ENCODE measurements at places on chromosomes 2 and 18.

DNA sequence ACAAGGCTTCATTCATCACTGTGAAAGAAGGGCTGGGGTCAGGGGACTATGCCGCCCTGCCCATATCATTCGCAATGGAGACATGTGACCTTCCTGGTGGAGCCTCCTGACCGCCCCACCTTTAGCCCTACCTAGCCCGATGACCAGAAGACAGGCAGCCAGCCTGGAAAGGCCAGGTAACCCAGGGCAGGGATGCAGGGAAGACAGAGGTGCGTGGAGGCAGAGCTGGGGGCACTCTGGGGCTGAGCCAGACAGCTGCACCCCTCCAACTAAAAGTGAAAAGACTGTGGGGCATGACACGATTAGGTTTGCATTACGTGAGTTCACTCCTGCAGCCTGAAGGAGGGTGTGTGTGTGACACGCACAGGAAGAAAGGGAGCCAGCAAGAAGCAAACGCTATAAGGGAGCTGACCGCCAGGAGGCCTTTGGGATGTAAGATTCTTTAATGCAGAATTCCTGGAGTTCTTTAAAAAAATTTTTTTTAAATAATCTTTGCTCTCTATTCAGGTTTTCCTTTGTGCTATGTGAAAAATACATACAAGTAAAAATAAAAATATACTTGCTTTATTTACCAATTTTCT lies 3.7 kb upstream of the HES6 start:
- no peak for DNase-seq

GRCh38 chr18:58187674-58188073 lies 143.6 kb downstream of the NEDD4L start:
- no peak for DNase-seq

- DNase-seq, result no peak
Measured at GRCh38 chr18:76633588-76634269, 138.7 kb upstream of the ZNF516 start.

GRCh38 chr18:25136416-25137196 lies 215.4 kb downstream of the ZNF521 start:
- no peak for DNase-seq

DNA sequence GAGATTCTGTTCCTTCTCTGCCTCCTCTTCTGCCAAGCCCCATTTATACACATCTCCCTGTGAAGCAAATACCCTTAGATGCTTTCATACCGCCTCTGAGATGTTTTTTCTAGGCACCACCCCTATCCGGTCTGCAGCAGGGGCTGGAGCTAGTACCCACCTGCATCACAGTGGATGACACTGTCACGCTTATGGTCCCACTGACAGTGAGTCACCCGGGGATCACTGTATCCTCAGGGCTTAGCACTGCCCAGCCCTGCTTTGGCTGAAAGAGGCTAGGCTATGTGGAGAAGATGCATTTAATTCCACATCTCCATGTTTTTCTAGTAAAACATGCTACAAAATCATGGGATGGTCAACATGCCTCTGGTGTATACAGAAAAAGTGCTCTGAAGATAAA lies 9.9 kb downstream of the FABP1 start:
- DNase-seq, result no peak

- no peak for DNase-seq
Measured at GRCh38 chr18:33839452-33840211, 261.6 kb downstream of the ASXL3 start.

DNA sequence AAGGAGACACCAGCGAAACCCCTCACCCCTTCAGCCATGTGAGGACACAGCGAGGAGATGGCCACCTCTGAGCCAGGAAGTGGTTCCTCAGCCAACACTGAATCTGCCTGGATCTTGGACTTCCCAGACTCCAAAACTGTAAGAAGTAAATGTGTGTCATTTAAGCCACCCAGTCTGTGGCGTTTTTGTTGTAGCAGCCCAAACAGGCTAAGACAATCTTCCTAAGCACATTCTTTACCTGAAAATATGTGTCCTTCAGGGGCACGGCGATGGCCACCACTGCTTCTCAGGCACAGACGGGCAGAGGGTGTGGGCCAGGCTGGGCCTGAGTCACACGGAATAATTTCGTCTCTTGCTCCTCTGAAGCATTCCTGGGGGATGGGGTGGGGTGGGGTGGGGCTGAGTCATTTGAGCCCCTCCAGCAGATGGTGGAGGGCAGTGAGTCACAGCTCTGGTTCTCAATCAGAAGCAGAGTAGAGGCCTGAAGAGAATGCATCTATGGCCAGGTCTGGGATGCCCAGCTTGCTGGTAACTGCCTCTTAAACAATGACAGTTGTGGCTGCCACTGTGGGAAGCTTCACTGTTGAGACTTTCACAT lies 142.4 kb downstream of the CAPN13 start:
- no peak for DNase-seq

DNA sequence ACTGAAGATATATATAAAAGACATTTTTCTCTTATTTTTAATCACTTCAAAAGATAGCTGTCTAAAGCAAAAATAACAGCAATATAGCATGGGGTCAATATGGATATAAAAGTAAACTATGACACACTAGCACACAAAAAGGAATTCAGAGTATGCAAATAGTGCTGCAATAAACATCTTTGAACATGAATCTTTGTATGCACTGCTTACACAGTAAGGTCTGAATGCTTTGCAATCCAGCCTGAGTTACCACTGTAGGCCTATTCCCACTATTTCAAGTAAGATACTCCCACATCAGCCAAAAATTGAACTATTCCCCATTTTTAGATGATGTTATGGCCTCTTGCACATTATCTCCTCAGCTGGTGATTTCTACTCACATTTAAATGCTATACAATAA lies 27.4 kb upstream of the ERCC3 start:
- no peak for DNase-seq

DNA sequence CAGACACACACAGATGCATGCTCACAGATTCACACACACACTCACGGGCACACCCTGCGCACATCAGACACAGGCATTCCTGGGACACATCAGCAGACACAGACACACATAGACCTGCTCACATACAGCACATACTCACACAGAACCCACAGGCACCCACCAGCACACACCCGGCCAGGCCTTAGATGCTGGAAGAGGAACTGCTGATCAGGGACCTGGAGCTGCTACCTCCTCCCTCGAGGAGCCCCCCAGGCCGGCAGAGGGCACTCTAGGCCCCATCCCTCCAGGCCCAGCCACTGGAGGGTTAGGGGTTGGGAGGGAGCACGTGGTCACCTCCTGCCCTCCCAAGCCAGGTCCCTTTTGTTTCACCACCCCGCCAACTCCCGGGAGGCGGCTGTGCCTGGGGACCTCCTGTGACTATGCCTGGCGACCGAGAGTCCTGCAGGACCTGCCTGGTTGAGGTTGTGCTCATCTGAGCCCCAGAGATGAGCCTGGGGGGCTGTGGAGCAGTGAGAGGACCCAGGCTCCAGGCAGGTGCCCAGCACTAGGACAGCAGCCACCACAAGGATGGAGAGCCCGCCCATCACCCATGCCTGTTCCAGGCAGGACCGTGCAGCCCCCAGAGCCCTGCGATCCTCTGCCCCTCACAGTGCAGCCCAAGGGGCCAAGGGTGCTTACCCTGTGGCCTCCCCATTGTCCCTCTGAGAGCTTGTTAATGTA lies 21.0 kb upstream of the PTMA start:
- DNase-seq, result peak; percentile 39

- DNase-seq, result no peak
Measured at GRCh38 chr2:241724975-241725870, 9.2 kb upstream of the D2HGDH start.

DNA sequence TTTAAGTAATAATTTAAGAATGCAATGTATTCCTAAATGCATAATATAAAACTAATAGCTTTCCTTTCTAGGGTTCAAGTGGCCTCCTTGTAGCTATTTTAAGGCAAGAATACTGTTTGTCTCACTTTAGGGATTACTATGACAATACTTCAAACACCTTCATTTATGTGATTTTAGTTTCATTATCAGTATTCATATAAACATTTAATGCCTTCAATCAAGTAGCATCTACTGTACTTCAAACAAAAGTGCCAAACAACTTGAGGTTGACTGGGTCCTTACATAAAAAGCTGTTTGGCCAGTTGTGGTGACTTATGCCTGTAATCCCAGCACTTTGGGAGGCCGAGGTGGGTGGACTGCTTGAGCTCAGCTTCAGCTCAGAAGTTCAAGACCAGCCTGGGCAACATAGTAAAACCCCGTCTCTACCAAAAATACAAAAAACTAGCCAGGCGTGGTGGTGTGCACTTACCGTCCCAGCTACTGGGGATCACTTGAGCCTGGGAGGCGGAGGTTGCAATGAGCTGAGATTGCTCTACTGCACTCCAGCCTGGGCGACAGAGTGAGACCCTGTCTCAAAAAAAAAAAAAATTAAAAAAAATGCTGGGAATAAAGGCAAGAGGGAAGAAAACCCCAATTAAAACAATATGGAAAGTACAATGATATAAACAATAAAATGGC lies 9.3 kb downstream of the MEX3C start:
- no peak for DNase-seq

GRCh38 chr2:9703085-9703678 lies 72.4 kb upstream of the YWHAQ start:
- DNase-seq, result peak; percentile 39

- DNase-seq, result no peak
Measured at GRCh38 chr2:43531251-43531650, 64.6 kb downstream of the THADA start.

DNA sequence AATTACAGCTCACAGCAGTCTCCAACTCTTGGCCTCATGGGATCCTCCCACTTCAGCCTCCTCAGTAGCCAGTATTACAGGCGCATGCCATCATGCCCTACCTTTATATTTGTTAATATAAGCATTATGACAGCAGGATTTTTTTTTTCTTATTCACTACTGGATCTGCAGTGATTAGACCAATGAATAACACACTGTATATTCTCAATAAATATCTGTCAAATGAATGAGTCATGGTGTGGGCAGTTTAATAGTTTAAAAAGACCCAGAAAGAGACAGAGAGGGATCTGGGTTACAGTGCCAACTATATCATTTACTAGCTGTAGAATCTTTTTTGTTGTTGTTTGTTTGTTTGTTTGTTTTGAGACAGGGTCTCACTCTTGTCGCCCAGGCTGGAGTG lies 62.4 kb upstream of the LTBP1 start:
- DNase-seq, result no peak

GRCh38 chr2:223431479-223431878 lies 170.7 kb downstream of the SCG2 start:
- no peak for DNase-seq

DNA sequence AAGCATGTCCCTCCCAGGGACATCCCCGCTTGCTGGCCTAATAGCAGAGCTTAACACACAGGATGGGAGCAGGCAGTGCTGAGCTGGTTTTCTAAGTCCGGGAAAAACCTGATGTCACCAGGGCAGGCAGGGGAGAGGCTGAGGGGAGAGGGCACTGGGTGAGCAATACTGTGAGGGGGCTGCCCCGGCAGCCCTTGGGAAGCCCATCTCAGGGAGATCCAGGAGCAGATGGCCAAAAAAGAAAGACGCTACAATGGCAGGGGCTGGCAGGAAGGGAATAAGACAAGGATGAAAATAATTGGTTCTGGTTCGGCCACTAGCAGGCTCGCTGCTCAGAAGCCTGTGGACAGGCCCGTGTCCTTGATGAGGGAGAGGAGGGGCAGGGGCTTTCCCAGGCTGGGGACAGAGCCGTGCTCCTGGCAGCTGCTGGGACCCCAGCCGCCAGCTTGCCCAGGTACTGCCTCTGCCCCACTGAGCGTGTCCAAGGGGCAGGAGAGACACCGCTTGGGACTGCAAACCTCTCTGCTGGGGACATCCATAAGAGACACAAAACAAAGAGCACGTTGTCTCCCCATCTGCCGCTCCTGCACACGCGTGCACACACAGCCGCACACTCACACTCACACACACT lies 30.2 kb downstream of the SMAD7 start:
- no peak for DNase-seq

DNA sequence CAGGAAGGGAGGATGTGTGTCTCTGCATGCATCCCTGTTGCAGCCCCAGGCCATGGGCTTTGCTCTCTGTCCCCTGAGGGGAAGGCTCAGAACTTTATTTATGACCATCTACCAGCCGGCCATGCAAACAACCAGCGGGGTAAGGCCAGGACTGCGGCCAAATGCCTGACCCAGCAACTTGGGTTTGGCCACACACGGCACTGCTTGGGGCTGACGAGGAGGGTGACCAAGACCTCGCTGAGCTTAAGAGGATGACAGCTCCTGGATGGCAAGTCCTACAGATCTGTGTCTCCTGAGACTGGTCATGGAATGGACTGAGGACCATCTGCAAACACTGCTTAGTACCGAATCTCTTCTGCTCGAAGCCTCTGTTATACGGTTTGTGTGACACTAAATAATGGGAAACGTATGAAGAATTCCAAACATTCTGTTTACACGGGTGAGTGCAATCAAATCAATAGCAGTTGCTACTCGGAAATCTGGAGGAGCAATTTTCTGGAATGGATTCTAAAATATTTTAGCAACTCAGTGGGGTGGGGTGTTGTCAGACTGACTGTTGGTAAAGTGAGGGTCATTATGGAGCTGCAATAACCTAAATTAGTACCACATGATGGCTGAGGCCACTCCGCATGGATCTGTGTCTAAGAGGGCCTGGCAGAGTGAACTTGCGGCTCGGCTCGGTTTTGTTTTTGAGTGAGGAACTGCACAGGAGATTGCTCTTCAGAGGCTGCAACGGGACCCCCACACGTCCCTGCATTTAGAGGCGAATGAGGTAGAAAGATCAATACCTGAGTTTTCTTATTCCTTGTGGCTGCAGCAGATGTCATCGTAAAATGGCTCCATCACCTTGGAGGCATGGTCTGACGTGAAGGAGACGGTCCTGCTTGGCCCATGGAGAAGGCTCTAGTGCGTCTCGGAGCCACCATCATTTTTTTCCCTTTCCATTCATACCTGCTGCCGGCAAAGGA lies 26.6 kb downstream of the TMEM18 start:
- no peak for DNase-seq

GRCh38 chr2:172215172-172215935 lies 112.7 kb upstream of the DLX2 start:
- DNase-seq, result no peak

GRCh38 chr18:39638224-39638623 lies 2072.6 kb upstream of the CELF4 start:
- DNase-seq, result no peak

GRCh38 chr2:235050980-235051351 lies 99.1 kb downstream of the SH3BP4 start:
- DNase-seq, result no peak

DNA sequence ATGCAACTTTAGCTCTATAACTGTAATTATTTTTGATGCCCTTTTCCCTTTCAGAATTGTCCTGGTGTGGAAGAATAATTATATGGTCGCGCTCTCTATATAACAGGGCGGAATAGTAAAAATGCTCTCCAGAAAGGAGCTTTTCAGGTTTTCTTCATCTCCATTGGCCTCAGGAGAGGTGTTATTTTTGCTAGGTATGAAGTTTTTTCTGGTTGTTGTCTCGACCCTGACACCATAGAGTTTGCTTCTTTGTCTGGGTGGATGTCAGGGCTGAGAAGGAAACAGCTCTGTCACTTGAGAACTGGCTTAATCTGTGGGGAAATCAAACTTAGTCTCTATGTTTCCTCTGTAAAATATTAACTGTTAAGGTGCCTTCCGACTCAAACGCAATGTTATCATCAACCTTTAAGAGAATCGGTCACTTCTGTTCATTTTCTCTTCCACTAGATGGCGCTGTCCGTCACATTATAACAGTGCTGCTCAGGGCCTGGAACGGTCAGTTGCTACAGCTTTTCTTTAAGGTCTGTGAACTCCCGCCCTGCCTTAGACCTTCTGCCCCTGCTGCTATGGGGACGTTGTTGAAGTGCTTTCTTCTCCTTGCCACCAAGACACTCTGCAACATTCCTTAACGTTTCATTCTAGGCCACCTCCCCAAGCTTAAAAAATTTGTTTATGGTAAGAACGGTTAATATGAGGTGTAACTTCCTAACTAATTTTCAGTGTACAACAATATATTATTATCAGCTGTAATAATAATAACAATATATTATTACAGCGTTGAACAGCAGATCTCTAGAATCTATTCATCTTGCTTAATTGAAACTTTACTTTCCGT lies 23.8 kb upstream of the SERPINB12 start:
- DNase-seq, result peak; percentile 6
